Spleen (tissue), 13 donors: ENCODE measurements at places on chromosomes 3 and 15. TPM values are rescaled to one million over a fixed set of nuclear protein-coding genes. Genes with fewer than 3 reads are reported as not detected.

GRCh38 chr3:143002083-143002712 lies 828 bp downstream of the U2SURP start:
- DNase-seq = no peak

DNA sequence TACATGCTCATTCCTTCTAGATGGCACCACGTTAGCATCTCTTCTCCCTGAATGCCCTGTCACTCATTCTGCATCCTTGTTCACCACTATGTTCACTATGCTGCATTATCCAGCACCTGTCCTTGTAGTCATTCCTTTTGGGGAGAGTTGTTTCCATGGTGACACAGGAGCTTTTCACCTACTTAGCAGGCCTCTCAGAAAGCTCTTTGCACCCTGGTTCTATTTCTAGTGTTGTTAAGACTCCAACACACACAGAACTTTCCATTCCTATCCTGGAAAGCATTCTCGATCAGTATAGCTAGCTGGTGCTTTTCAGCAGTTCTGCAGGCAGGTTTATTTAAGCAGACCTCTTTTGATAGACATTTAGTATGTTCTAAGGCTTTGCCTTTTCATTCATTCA lies 6.7 kb upstream of the RPL14 start:
- DNase-seq = no peak

- DNase-seq = no peak
Observed at GRCh38 chr3:86929046-86929445, 61.9 kb downstream of the VGLL3 start.

DNA sequence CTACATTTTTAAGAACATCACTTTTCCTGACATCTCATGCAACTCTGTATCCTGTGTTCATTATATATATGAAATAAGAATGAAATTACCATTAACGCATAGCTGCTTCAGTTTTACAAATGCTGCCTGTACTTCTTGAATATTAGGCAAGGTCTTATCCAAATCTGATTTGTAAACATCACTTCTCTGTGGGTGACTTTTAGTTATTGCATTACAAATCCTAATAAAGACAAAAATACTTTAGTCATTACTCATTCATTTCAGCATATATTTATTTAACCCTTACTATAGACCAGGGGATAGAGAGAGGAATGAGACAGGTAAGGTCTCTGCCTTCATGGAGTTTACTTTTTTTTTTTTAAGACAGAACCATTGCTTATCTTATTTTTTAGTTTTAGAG lies 36.8 kb downstream of the MTMR10 start:
- DNase-seq = no peak

Gene PLEKHO2
- total RNA-seq = 249 TPM

Gene PRRT3
- 0.85 TPM for total RNA-seq

Gene WWTR1
- total RNA-seq = 70.6 TPM

Gene C2CD4A
- total RNA-seq = not detected
